Hair follicular keratinocyte (primary cell): ENCODE measurements at places on chromosomes 4 and X. TPM values are rescaled to one million over a fixed set of nuclear protein-coding genes. Genes with fewer than 3 reads are reported as not detected.

Gene NCBP2L
- total RNA-seq: not detected in 2 replicates

Gene GPR173
- 0.08 TPM in 1 of 2 replicates, not detected in the other for total RNA-seq

Gene ZNF718
- 2.3 and 3.4 TPM in 2 replicates for total RNA-seq

Gene PCDH19
- not detected in 2 replicates for total RNA-seq

Gene RBMX2
- total RNA-seq: 20.1 and 27.9 TPM in 2 replicates

Gene GDPD2
- total RNA-seq: 0.34 TPM in 1 of 2 replicates, not detected in the other

Gene UXT
- total RNA-seq: 139 and 153 TPM in 2 replicates

Gene MMRN1
- total RNA-seq: not detected in 2 replicates

Gene IGFBP7
- 384 and 793 TPM in 2 replicates for total RNA-seq

Gene JAKMIP1
- total RNA-seq: not detected in 2 replicates

Gene RPA4
- 0.08 and 0.34 TPM in 2 replicates for total RNA-seq

Gene SGMS2
- 94.0 and 107 TPM in 2 replicates for total RNA-seq

Gene DAPP1
- 18.2 and 43.7 TPM in 2 replicates for total RNA-seq

Gene HOPX
- total RNA-seq: 2.2 and 9.1 TPM in 2 replicates

Gene NWD2
- not detected in 2 replicates for total RNA-seq

Gene CXCL10
- total RNA-seq: 0.30 and 1.6 TPM in 2 replicates

Gene DSPP
- total RNA-seq: not detected in 2 replicates
